ENCODE measurements at places on chromosomes 6 and 20.

DNA sequence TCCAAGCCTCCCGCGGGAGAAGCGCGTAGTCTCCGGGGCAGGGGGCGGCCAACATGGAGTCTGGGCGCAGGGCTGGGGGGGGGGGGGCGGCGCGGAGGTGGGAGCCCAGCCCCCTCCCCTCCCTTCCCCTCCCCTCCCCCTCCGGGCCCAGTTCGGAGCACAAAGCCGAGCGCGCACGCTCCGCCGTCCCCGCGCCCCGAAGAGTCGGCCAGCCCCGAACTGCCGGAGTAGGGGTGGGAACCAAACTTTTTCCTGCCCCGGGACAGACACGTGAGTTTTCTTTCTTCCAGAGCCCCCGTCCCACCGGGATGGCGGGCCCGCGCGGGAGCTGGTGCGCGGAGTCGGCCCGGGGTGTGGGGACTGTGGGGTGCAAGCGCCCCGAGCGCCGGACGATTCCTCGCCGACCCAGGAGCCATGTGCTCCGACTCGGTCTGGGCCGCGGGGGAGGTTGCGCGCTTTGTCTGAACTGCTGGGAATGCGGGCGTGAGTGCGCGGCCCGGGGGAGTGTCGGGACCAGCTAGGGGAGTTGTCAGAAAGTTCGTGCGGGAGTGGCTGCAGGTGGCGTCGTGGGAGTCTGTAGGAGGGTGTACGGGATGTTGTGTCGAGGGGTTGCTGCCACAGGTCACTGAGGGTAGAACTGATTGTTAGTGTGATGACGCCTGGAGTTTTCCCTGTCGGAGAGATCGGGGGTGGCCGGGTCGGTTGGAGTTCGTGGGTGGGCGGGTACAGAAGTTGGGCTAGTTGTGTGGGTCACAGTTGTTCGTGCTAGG lies 1.2 kb downstream of the TGIF2 start:
- H3K27me3 ChIP-seq, result no peaks in the 10 kb centered on the region
- H3K27ac ChIP-seq, result peak overlapping the region; percentile 51
- H3K36me3 ChIP-seq, result peaks cover 14% of the 10 kb centered on the region
- H3K4me1 ChIP-seq, result peaks cover 52% of the 10 kb centered on the region
- peak overlapping the region; percentile 86 for H3K4me3 ChIP-seq

DNA sequence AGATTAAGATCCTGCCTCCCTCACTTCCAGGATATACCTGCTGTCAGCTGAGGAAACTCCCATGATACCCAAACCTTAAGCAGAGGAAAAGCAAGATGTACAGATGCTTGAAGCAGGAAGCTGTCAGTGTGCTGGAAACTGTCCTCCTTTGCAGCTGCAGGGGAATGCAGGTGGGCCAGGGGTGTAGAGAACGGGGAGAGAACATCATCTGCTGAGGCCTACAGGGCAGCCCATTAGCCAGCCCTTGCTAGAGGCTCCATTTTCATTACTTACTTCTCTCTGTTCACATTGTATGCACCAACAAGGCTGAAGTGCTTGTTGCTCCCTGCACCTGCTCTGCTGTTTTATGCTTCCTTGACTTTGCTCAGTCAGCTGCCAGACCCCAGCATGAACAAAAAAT lies 119.1 kb downstream of the PRND start:
- H3K36me3 ChIP-seq, result no peaks in the 10 kb centered on the region
- H3K4me1 ChIP-seq, result peaks cover 2% of the 10 kb centered on the region

DNA sequence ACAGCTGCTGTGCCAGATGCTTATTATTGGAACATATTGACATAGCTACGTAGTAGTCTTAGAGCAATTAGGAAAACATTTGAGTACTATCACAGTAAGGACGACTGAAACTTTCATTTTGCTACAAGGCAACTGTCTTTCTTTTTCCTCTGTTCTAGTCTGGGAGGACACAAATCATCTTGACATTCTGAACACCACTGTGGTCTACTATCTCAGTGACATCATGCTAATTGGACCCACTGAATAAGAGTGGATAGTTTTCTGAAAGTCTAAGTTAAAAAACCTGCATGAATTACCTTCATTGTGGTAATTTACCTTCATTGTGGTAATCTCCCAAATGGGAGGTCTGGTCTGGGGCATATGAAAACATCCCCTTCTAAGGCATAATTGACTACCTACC lies 163.3 kb upstream of the MOCS1 start:
- H3K27me3 ChIP-seq, result peaks cover 12% of the 10 kb centered on the region
- H3K36me3 ChIP-seq, result no peaks in the 10 kb centered on the region
- no peak for DNase-seq
- no peak overlapping the region for H3K27ac ChIP-seq

GRCh38 chr6:27775796-27776184 lies 136.4 kb downstream of the OR2B2 start:
- no peak for DNase-seq
- peaks cover 91% of the 10 kb centered on the region for H3K27me3 ChIP-seq
- peaks cover 33% of the 10 kb centered on the region for H3K4me1 ChIP-seq
- H3K36me3 ChIP-seq, result peaks cover 13% of the 10 kb centered on the region
- H3K4me3 ChIP-seq, result no peak overlapping the region

GRCh38 chr20:10357974-10358373 lies 76.0 kb downstream of the MKKS start:
- no peaks in the 10 kb centered on the region for H3K36me3 ChIP-seq
- H3K4me1 ChIP-seq, result peaks cover 7% of the 10 kb centered on the region
- H3K27me3 ChIP-seq, result no peaks in the 10 kb centered on the region

- no peaks in the 10 kb centered on the region for H3K27me3 ChIP-seq
- DNase-seq, result no peak
- no peak overlapping the region for H3K4me3 ChIP-seq
- no peaks in the 10 kb centered on the region for H3K4me1 ChIP-seq
Observed at GRCh38 chr20:44720621-44720996, 5.4 kb downstream of the CCN5 start.

DNA sequence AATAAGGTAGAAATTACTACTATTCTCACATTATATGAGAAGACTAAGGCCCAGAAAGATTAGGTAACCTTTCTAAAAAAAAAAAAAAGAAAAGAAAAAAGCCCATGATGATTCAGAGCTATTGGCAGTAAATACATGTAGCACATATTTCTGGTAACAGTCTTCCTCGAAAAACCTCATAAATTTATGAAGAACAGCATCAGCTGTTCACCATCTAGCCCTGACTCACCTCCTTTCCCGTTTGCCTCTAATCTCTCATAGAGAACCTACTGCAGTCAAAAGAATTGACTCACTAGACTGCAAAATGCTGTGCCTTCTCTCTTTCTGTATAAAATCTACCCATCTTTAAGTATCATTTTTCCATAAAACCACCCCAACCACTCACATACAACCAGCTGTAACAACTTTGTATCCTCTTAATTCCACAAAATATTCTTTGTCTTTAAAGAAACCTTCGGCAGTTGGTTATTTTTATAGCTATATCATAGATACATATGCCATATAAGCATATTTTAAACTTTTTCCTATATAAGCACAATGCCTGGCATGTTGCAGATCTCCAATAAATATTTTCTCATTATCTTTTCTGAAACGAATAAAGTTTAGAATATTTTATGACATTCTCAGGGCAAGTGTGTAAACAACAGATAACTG lies 152.7 kb upstream of the ENPP5 start:
- no peaks in the 10 kb centered on the region for H3K36me3 ChIP-seq
- peaks cover 17% of the 10 kb centered on the region for H3K4me1 ChIP-seq
- no peak overlapping the region for H3K4me3 ChIP-seq

DNA sequence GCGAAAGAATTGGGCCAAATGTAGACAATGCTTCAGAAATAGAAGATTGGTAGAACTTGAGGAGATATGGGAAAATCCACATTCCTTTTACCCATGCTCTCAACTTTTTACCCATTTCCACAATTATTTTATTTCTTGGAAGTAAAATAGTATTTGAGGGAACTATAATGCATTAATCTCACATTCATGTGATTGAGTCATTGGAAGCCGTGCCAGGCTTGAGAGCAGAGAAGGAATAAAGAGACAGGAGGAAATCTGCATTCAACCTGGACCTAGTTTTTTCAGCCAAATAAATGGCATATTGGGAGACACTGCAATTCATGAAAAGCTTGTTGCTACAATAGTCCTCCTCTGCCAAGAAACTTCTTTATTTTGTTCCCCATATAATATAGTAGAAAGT lies 2.8 kb upstream of the NUP153 start:
- H3K36me3 ChIP-seq, result no peaks in the 10 kb centered on the region
- H3K27ac ChIP-seq, result no peak overlapping the region
- no peak for DNase-seq
- H3K4me1 ChIP-seq, result peaks cover 17% of the 10 kb centered on the region
- no peak overlapping the region for H3K4me3 ChIP-seq
- H3K27me3 ChIP-seq, result no peaks in the 10 kb centered on the region

GRCh38 chr6:149923327-149923986 lies 536 bp upstream of the RAET1G start:
- H3K4me1 ChIP-seq, result peaks cover 14% of the 10 kb centered on the region
- H3K36me3 ChIP-seq, result no peaks in the 10 kb centered on the region
- no peak for DNase-seq
- peaks cover 97% of the 10 kb centered on the region for H3K27me3 ChIP-seq
- H3K27ac ChIP-seq, result no peak overlapping the region

DNA sequence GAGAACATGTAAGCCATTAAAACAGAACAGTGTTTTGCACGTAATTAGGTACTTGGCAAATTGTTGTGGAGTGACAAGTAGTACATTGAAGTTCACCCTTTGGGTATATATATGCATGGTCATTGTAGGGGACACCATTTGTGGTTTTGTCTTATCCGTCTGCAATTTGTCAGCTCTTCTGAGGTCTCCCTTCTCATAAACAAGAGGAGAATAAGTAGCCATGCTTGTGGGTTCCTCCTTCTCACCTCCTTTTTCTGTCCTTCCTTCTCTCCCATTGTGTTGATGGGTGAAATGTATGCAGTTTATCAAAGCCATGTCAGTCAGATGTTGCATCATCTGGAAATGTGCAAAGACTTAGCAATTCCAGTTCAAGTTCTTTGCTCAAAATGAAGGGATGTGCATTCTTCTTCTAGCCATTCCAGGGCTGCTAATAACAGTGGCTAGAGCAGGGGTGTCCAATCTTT lies 70.9 kb downstream of the QKI start:
- no peak for DNase-seq
- peaks cover 40% of the 10 kb centered on the region for H3K4me1 ChIP-seq

DNA sequence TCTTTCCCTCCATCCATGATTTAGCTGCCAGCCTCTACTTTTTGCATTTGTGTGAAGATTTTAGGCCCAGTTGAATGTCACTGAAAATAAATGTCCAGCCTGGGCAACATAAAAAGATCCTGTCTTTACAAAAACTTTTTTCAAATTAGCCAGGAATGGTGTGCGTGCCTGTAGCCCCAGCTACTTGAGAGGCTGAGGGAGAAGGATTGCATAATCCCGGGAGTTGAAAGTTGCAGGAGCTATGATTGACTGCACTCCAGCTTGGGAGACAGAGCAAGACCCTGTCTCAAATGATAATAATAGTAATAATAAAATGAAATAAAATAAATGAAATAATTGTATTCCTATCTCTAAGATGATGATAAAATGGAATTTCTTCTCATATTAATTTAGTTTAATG lies 5.0 kb upstream of the GFOD1 start:
- H3K4me3 ChIP-seq, result no peak overlapping the region
- no peaks in the 10 kb centered on the region for H3K36me3 ChIP-seq
- peaks cover 35% of the 10 kb centered on the region for H3K27me3 ChIP-seq
- no peak for DNase-seq
- H3K4me1 ChIP-seq, result peaks cover 37% of the 10 kb centered on the region

GRCh38 chr20:3173610-3174441 lies 477 bp upstream of the LZTS3 start:
- H3K27ac ChIP-seq, result peak overlapping the region; percentile 46
- peak overlapping the region; percentile 83 for H3K4me3 ChIP-seq
- no peaks in the 10 kb centered on the region for H3K36me3 ChIP-seq
- H3K4me1 ChIP-seq, result peaks cover 38% of the 10 kb centered on the region
- peaks cover 7% of the 10 kb centered on the region for H3K27me3 ChIP-seq

DNA sequence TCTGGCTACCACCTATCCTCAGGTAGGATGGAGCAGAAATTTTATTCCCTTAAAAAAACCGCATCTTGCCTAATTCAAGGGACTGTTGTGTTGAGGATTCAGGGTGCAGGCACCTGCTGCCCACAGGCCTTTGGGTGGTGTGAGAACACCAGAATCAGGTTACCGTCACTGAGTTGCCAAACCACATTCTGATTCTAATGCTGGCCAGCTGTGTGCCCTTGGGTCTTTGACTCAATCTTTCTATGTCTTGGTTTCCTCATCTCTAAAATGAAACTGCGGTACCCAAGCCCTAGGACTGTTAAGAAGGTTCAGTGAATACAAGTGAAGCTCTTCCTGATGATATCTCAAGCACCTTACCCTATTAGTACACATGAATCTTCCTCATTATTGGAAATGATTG lies 827.3 kb downstream of the DHX35 start:
- H3K27ac ChIP-seq, result no peak overlapping the region
- H3K27me3 ChIP-seq, result no peaks in the 10 kb centered on the region
- no peak overlapping the region for H3K4me3 ChIP-seq
- no peak for DNase-seq
- H3K4me1 ChIP-seq, result peaks cover 8% of the 10 kb centered on the region

DNA sequence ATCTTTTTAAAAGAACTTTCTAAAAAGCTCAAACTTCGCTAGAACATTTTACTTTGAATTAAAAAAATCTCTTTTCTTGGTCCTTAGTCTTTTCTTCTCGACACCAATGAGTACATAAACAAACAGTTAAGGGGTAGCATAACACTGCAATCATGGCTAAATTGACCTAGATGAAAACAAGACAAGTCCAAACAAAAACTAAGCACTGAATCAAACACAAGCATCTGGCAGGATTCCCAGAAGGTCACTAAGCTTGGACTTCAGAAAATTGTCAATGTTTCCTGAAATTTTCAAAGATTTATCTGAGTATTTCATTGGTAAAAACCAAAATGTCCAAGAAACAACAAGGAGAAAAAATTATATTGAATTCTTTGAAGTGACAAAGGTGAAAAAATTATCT lies 5.0 kb downstream of the COL21A1 start:
- peaks cover 51% of the 10 kb centered on the region for H3K4me1 ChIP-seq
- no peaks in the 10 kb centered on the region for H3K27me3 ChIP-seq
- H3K36me3 ChIP-seq, result no peaks in the 10 kb centered on the region
- H3K4me3 ChIP-seq, result no peak overlapping the region
- no peak for DNase-seq
- H3K27ac ChIP-seq, result peak overlapping the region; percentile 27

DNA sequence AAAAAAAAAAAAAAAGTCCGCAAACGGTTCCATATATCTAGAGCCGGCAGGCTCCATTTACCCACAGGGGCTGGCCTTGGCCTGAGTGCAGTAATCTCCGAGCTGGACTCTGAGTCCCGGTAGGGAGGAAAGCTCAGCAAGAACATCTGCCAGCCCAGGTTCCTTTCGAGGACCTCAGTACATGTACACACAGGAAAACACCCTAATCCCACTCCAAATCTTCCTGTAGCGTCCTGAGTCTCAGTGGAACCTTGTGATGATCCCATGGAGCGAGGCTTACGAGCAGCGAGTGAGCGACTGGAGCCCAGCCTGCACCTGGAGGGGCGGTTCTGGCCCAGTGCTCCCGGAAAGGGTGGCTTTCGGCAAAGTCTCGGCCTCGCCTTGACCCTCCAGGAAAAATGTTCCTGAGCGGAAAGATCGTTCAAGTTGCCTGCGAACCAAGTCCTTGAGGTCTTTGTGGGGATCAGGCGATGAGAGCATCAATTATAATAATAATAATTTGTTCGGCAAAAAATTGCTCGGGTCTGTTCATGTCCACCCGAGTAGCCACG lies 32.1 kb downstream of the PRSS16 start:
- peaks cover 48% of the 10 kb centered on the region for H3K27me3 ChIP-seq
- DNase-seq, result peak; percentile 52
- H3K36me3 ChIP-seq, result no peaks in the 10 kb centered on the region

GRCh38 chr20:61331543-61331942 lies 79.5 kb downstream of the CDH4 start:
- H3K4me3 ChIP-seq, result no peak overlapping the region
- H3K27ac ChIP-seq, result no peak overlapping the region
- no peaks in the 10 kb centered on the region for H3K36me3 ChIP-seq
- peaks cover 46% of the 10 kb centered on the region for H3K27me3 ChIP-seq
- peaks cover 3% of the 10 kb centered on the region for H3K4me1 ChIP-seq
- DNase-seq, result no peak

All from WTC11 (cell line).